ENCODE measurements at places on chromosomes 1 and 21.

DNA sequence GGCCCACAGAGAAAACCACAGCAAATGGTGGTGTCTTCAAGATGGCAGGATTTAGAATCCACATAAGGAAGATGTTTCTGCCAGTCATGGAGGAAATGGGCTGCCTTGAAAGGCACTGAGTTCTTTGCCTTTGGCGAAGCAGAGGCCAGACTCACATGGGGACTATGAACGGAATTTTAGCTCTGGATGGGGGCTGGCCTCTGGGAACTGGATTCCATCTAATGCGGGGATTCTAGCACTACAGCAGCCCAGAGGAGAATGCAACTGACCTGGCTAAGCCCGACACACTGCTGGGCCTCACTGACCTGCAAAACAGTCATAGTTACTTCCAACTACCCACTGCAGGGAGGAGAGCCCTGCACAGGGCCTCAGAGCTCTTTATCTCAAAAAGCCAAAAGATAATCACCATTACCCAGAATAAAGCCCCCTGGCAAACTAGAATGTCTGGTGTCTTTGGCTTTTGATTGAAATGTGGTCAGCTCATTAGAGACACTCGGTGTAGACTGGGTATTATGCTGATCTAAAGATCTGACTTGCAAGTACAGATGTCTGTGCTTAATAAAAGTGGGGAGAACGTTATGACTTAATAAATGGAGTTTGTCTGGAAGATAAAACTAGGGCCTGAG lies 11.6 kb downstream of the HCRTR1 start:
- DNase-seq = no peak

DNA sequence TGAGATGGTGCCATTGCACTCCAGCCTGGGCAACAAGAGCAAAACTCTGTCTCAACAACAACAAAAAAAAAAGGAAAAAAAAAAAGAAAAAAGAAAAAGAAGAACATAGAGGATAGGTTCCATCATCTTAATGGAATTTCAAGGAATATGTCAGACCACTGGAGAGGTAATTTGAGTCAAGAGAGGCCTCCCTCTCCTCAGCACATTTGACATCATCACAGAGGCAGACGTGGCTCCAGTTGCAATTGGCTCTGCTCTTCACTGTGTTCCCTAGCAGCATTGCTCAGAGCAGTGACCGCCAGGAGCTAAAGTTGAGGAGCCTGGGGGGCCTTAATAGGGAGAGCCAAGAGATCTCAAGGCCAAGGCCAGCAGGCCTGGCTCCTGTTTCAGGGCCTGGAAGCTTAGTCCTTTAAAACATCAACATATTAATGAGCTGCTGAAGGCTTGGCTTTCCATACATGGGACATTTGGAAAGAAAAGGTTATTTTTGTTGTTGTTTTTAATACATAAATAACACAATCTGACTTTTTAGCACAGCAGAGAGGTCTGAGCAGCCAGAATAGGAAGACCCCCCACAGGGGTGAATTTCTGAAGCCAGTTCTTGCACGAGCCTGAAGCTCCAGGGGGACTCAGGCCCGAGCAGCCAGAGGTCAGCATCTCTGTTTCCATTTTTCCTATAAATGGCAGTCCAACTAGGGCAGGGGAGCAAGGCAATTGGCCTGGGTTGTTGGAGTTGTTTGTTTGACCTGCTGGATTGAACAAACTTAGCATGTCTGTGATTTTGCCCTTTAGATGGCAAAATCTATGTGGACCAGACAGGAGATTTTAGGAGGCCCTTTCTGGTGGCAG lies 118.3 kb upstream of the FGGY start:
- no peak for DNase-seq

- no peak for DNase-seq
Observed at GRCh38 chr21:45947296-45947695, 34.3 kb upstream of the COL6A1 start.

DNA sequence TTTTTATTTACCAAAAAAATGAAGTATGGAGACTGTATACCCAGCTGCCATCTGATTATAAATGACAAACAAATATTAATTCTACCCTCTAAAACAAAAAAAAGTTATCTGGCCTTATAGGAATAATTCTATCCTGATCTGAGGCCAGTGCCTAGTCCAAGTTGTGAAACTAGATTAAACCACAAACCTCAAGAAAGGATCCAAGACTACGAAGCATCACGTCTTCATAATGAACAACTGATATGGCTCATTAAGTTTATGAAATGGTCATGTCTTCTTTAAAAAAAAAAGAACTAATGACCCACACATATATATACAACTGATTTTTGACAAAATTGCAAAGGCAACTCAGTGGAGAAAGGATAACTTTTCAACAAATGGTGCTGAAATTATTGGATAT lies 32.4 kb upstream of the CTTNBP2NL start:
- DNase-seq = no peak

GRCh38 chr1:30908696-30909364 lies at the start of gene SDC3:
TSS of gene SDC3 (minus strand) at chr1:30908758. CDS start at chr1:30908586, 172 bp downstream.
- no peak for DNase-seq

DNA sequence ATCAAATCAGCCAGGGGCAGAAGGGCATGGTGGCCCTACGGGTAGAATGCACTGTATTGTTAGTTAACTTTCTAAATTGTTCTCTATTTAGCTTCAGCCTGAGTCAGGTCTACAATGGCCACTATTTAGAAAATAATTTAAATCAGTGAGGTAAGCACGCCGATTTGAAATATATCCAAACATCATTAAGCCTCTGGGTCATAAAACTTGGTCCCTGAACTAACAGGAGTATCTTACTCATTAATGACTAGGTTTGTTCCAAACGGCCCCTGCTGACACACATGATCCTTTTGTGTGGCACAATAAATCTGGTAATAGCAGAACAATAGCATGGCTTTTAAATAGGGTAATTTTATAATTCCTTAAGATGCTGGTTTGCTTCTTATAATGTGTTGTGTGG lies 48.4 kb downstream of the STX6 start:
- no peak for DNase-seq

- no peak for DNase-seq
Observed at GRCh38 chr1:111535256-111536191, 32.1 kb upstream of the ADORA3 start.

GRCh38 chr1:159008744-159009188 lies 941 bp upstream of the IFI16 start:
- DNase-seq = peak; percentile 45

GRCh38 chr1:9078752-9079500 lies 9.5 kb upstream of the SLC2A5 start:
- no peak for DNase-seq

GRCh38 chr1:84225646-84226045 lies 75.9 kb upstream of the SAMD13 start:
- DNase-seq = no peak

GRCh38 chr1:235450433-235450832 lies 53.8 kb downstream of the B3GALNT2 start:
- no peak for DNase-seq

GRCh38 chr21:31115249-31115648 lies 77.0 kb upstream of the KRTAP19-8 start:
- DNase-seq = no peak

GRCh38 chr1:87929906-87930305 lies 601.2 kb downstream of the LMO4 start:
- no peak for DNase-seq

- DNase-seq = no peak
Observed at GRCh38 chr1:167418391-167418790, 99.9 kb downstream of the CD247 start.

DNA sequence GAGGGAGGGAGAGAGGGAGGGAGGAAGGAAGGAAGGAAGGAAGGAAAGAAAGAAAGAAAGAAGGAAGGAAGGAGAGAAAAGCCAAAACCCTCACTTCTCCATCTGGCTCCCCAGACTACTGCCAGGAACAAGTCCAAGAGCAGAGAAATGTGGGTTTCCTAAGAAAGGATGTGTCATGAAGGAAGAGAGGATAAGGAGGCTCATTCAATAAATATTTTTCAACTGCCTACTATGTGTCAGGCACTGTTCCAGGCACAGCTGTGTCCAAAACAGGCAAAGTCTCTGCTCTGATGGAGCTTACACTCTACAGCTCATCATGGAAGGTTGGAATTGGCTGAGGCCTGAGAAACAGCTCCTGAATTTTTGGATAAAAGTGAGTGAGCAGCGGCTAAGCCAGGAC lies 42.6 kb upstream of the ATP2B4 start:
- no peak for DNase-seq

Measured in stimulated activated naive CD4-positive, alpha-beta T cell (primary cell).